Renal cortical epithelial cell (primary cell): ENCODE measurements at places on chromosomes 7 and 10. TPM values are rescaled to one million over a fixed set of nuclear protein-coding genes. Genes with fewer than 3 reads are reported as not detected.

BTBD16 gene
- total RNA-seq = 0.45 TPM in 1 of 2 replicates, not detected in the other

- DNase-seq = no peak
Measured at GRCh38 chr7:75817116-75817515, 3.5 kb upstream of the CCL24 start.

- no peak for DNase-seq
Measured at GRCh38 chr7:138527746-138528223, 67.7 kb downstream of the TRIM24 start.

RBP3 gene
- not detected in 2 replicates for total RNA-seq

EPO gene
- not detected in 2 replicates for total RNA-seq

DNA sequence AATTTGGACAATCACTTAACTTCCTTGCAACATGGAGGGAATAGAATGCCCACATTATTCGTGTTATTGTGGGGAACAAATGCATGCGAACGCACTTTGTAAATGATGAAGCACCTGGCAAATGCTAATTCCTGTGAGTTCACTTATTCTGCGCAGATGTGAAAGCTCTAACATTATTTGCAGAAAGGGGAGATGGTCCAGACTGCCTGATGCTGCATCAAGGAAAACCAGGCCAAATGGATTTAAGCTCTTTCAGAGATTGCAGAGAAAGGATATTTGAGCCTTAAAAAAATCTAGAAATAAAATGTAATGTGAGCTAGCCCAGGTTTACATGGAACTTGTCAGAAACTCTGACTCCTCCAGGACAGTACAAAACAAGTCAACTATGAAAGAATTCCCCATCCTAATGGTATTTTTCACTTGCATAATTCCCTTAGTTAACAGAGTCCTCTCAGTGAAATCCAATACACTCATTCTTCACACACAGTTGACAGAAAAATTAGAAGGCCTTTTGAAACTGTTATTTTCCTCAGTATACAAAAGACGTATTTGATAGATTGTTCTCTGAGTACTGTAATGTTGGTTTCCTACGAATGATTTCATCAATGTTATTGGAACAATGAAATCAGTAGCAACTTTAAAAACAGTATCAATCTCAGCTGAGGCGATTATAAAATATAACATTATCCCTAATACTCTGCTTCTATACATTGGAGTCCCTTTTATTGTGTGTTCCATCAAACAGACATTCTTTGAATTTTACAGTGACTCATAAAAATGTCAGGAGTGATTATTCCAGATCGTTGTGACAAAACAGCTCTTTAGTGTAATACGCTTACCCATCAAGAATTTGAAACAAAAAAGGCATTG, 136.3 kb upstream of the ANK3 start:
- DNase-seq = no peak

IKZF1 gene
- total RNA-seq = 2.4 TPM in 1 of 2 replicates, not detected in the other

- no peak for DNase-seq
Measured at GRCh38 chr7:98557538-98558031, 59.5 kb upstream of the NPTX2 start.

- no peak for DNase-seq
Measured at GRCh38 chr10:13794992-13795612, 208.3 kb downstream of the PRPF18 start.

DNA sequence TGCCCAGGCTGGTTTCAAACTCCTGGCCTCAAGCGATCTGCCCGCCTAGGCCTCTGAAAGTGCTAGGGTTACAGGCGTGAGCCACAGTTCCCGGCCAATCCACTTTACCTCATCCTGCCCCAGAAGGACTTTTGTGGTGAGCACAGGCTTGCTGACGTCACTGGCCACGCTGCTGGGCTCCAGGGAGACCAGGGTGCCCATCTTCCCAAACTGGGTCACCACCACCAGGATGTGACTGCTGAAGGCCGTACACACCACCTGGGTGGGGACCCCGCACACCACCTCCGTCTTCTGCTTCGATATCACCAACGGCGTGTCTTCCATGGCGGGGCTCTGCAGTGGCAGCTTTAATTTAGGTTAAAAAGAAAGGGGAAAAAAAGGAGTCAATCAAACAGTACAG, 816 bp downstream of the PSMG3 start:
- peak; percentile 3 for DNase-seq

TEX47 gene
- not detected in 2 replicates for total RNA-seq

GRCh38 chr7:35263396-35263795, 9.5 kb upstream of the TBX20 start:
- no peak for DNase-seq

DNA sequence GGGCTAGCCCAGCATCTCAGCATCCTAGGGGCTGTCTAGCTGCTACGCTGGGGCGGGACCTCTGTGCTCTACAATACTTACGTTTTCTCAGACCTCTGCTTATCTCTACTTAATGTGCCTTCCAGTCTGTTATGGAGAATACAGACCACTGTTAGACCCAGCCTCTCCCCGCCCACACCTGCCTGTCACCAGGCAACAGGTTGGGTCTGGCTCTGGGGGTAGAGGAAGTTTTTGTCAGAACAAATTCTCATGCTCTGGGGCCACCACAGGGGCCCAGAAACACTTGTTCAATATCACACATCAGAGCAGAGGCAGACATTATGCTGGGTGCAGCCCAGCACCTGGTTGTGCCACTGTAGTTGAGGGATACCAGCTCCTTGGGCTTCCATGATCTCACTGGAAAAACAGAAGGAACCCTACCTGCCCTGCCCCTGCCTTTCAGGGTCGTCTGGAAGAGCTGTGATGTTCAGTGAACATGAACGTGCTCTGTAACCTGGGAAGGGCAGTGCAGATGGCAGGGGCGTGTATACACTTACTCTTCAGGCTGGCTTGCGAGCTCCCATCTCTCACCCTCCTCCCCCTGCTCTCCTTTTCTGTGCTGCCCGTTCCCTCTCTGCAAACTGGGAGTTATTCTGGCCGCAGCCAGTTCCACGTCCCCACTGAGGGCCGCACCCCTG, 135.2 kb upstream of the PODXL start:
- no peak for DNase-seq

- no peak for DNase-seq
Measured at GRCh38 chr7:47215640-47216039, 366.3 kb downstream of the TNS3 start.

GRCh38 chr10:34163075-34163905, 651.8 kb downstream of the PARD3 start:
- no peak for DNase-seq

VAX1 gene
- not detected in 2 replicates for total RNA-seq

- no peak for DNase-seq
Measured at GRCh38 chr7:40883826-40884225, 749.0 kb downstream of the SUGCT start.

DNA sequence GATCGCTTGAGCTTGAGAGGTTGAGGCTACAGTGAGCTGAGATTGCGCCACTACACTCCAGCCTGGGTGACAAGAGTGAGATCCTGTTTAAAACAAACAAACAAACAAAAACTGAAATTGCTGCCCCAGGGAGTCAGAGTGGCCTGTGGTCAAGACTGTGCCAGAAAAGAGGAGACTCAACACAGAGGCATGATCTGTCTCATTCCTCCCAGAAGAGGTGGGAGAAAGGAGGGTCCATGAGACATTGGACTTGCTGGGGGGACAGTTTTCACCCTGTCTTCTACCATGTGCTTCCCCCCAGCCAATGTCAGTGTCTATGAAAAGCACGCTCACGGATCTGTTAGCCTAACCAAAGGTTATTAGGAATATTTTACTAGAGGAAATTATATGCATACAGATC, 3.2 kb downstream of the ZNF853 start:
- no peak for DNase-seq

DNA sequence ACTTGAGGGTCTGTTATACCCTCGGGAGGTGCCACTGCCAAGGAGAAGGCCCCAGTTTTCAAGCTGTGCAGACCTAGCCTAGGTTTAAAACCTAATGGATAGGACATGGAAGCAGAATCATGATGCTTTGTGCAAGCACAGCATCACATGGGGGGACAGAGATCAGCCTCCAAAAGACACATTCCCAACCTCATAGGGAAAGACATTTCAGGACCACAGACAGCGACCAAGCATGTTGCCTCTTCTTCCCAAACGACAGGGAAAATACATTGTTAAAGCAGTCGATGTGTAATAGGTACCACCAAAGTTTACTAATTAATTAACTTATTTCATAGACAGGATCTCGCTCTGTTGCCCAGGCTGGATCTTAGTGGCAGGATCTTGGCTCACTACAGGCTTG, 573.9 kb downstream of the TCERG1L start:
- DNase-seq = no peak

DNA sequence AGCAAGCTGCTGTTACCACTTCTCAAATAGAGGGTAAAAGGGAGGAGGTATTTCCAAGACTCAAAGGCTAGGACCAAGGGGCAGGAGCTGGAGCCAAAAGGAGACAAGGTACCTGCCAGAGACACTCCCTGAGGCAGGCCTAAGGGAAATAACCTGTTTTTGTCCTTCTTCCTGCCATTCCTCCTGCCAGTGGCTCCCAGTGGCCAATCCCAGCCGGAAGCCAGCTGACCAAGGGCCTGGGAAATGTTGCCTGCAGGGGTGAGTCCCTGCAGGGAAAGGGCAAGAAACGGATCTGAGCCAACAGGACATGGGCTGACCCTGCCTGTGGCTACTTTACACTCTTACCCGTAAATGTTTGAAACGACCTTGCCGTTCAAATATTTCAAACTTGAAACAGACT, 3.5 kb downstream of the CYTH3 start:
- no peak for DNase-seq
